ENCODE measurements at places on chromosomes 11 and 22.

DNA sequence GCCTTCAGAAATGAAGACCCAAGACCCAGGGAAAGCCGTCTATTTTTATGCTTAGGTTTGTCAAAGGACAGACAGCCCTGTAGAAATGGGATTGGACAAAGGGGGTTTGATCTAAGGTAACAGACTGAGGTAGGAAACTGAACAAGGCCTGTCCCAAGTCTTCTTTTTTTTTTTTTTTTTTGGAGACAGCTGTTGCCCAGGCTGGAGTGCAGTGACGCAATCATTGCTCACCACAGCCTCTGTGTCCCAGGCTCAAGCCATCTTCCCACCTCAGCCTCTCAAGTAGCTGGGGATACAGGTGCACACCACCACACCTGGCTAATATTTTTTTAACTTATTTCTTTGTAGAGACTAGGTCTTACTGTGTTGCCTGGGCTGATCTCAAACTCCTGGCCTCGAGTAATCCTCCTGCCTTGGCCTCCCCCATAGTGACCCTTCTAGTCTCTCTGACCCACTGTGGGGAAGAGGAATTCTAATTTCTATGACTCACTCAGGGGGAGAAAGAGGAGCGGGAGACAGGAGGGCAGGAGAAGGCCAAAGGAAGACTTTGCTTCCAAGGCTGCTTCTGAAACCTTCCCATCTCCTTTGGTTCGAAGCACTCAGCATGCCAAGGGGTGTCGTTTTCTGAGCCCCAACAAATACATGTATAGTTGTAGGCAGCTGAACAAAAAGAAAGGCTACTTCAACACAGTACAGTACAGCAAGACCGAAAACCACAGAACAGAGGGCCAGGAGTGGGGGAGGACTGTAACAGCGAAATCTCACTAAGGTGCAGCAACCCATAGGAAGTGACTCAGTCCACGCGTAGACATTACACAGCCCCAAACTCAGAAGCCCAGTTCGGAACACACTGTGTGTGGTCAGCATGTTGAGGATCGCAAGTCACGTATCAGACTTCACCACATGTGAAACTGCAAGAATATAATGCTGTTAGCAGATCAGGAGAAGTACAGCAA is 872 bp downstream of the TMA7B start:
- DNase-seq = peak; percentile 95

DNA sequence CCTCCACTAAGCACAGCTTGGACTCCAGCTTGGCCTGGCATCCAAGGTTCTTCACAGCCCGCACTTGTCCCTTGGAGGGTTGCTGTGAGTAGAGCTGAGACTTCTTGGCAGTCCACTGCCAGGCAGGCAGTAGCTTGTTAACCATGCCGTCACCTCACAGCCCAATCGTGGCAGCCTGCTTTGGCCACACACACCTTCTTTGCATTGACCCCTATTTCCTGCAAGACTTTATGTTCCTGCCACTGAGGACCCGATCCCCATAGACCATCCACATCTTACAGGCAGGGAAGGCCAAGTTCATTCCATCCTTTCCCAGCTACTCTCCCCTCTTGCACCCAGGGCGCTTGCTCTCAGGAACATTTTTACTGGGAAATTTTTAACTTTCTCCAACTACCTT is 2.5 kb upstream of the PYGM start:
- no peak for DNase-seq

GRCh38 chr11:109859045-109859724 is 234.0 kb upstream of the ZC3H12C start:
- no peak for DNase-seq

- no peak for DNase-seq
Observed at GRCh38 chr22:33806191-33806590, 114.1 kb downstream of the LARGE1 start.

- no peak for DNase-seq
Observed at GRCh38 chr11:60240662-60241061, 2.3 kb downstream of the MS4A4E start.

GRCh38 chr11:30561691-30562415 is 24.3 kb downstream of the MPPED2 start:
- DNase-seq = no peak

- DNase-seq = no peak
Observed at GRCh38 chr22:47155912-47156311, 393.5 kb downstream of the TBC1D22A start.

GRCh38 chr11:47854667-47855066 is 6.5 kb upstream of the NUP160 start:
- DNase-seq = no peak

DNA sequence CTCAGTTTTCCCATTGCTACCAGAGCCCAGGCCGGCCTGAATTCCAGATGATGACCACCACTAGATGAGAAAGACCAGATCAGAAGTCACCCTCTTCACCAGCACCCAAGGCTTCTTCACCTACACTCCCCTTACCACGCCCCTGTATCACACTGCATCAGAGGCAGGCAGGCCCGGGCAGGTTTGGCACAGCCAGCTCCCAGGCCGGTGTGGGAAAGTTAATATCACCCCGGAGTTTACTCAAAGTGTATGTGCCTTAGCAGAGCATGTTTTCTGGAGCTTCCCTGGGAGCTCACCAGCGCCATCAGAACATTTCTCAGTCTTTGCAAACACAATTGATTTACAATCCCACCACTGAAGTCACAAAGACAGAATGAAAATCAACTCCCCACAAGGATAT is 47.5 kb upstream of the POU2AF1 start:
- no peak for DNase-seq

GRCh38 chr11:35274909-35275785 is 136.2 kb downstream of the CD44 start:
- DNase-seq = no peak

- DNase-seq = no peak
Observed at GRCh38 chr11:112886434-112887370, 74.5 kb upstream of the NCAM1 start.

GRCh38 chr11:45144126-45145082 is 2.0 kb upstream of the PRDM11 start:
- no peak for DNase-seq

GRCh38 chr11:33063326-33063881 is 24.0 kb downstream of the TCP11L1 start:
- DNase-seq = peak; percentile 83

- no peak for DNase-seq
Observed at GRCh38 chr11:66858186-66858938, 1.5 kb downstream of the LRFN4 start.

- peak; percentile 42 for DNase-seq
Observed at GRCh38 chr11:4610258-4610935, 2.4 kb upstream of the TRIM68 start.

DNA sequence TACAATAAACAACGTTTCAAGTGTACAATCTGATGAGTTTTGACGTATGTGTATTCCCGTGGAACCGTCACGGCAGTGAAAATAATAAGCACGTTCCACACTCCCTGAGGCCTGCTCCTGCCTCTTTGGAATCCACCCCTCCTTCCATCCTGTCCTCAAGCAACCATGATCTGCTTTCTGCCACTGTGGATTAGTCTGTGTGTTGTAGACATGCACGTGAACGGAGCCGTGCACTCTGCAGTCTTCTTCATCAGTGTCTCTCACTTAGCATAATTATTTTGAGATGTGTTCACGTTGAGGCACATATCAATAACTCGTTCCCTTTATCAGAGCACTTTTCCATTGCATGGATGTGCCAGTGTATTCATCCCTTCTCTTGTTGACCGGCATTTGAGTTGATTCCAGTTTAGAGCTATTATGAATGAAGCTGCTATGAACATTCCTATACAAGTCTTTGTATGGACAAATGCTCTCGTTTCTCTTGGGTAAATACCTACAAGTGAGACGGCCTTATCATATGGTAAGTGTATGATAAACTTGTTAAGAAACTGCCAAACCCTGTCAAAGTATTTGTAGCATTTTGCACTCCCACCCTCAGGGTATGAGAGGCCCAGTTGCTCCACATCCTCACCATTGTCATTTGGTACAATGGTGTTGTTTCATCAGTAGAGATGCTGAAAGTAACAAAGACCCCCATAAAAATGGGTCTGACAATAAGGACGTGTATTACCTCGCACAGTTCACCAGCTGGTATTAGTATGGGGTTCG is 102.8 kb upstream of the CRYBB3 start:
- no peak for DNase-seq

DNA sequence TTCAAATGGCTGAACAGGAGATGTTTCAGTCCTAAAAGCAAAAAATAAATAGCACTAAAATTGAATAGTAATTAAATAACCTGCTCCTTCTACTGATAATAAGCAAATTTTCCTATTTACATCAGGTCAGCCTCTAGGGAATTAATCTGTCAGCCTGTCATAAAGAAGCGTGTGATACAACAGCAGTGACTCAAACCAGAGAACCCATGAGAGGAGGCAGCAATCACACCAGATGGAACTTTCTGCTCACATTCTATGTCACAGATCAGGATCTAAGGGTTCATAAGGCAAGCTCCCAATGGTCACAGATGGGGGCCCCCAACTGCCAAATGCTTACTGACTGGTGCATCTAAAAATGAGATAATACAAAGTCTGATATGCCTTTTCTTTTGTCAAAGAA is 41.1 kb downstream of the RBFOX2 start:
- DNase-seq = no peak

GRCh38 chr11:131616481-131617140 is 246.2 kb downstream of the NTM start:
- peak; percentile 17 for DNase-seq

GRCh38 chr11:35518766-35519165 is 6.7 kb downstream of the PAMR1 start:
- DNase-seq = no peak

DNA sequence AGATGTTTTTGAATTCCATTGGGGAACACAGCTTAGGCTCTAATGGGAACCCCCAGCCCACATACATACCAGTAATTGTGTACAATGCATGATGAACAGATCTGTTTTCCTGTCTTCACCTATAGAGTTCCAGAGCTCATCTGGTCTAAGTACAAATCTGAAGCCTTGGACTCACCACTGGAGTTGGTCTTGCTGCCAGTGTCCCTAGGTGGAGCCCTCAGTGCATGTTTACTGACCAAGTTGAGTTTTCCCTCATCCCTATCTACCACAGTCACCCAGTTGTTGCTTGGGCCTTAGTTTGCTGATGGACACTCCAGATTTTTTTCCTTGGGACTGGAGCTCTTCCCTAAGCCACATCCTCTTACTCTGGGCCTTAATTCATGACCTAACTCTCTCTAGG is 159.2 kb upstream of the DDI1 start:
- DNase-seq = no peak

DNA sequence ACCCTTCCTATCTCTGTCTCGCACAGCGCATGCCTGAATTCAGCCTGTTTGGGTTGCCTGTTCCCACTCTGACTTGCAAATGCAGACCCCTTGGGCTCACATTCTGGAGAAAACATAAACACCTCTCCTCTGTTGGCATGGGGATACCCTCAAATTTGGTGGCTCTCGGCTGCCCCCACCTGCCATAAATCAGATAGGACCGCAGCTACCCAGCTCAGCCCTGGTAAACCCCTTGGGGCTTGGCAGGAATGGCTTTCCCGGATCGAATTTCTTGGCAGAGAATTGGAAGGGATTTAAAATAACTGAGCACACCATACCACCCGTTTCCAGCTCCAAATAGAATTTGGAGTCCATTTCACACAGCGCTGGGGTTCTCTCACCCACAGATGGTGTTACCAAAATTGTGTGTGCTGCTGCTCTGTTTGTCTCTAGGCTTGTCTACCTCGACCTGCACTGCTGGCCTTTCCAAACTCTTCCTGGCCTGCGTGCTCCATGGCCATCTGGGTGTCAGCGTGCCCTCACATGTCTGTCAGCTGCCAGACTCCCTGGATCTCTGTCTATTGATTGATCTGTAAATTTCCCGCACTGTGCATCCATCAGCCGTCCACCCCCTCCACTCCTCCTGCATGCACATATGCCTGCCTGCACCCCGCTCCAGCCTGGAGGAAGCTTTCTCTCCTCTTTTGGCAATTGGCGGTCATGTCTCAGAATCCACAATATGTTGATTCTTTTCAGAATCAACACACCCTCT is 134.0 kb downstream of the NTM start:
- no peak for DNase-seq

DNA sequence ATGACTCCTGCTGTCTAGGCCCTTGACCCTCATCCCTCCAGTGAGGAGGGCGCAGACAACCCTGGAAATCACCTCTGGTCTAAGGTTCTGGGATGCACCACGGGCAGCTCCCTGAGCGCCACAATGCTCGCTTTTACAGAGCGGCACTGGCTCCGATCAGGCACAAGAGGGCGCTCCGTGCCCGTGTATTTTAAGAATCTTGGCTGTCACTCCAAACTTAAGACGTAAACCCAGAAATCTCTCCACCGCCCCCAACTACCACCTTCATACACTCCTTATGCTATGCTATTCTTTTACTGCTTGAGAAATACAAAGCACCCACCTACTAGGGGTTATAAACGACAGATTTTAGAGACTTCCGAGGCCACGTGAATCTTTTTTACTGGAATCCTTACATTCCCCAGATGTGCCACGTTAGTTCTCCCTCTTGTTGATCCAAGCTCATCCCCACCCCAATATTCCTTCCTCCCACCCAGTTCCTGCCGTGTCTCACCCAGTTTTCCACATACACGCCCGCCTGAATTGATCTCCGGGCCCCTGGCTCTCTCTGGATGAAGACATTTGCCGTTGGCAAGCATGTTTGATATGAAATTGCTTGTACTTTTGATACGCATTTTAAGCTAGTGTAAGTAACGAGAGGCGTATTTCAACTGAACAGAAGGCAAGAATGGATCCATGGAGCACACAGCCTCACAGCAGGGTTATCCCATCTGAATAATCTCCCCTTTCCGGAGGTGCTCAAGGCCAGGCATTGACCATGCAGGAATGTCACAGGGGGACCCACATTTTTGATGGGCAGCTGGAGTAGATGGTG is 453.5 kb downstream of the OPCML start:
- DNase-seq = peak; percentile 48

DNA sequence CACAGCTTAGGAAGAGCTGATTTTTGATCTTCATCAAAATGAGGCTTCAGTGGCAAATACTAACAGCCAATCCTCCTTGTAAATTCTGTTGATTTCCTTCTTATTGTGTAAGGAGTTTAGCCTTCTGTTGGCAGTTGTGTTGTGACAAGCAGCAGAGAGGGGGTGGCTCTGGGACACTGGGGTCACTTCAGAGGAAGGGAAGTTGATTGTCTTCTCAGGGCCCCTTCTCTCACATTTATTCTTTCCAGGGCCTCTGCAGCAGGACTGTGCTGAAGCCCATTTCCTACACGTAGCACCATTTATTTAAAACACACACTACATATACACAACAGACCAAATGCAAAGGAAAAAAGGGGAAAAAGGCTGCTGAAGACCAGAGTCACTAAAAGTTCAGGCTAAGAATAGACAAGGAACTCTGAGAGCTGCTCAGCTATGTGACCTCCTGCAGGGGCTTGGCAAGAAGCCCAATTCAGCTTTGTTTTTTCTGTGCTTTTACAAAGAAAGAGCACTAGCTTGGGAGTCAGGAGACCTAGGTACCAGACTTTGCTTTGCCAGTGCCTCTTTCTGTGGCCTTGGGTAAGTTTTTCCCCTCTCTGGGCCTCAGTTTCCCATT is 28.3 kb upstream of the UPB1 start:
- no peak for DNase-seq
